ENCODE measurements at places on chromosomes 5 and 9.

- DNase-seq = no peak
Measured at GRCh38 chr5:40762705-40763104, 6.9 kb upstream of the TTC33 start.

GRCh38 chr9:136521537-136521936, 24.3 kb downstream of the NOTCH1 start:
- no peak for DNase-seq

DNA sequence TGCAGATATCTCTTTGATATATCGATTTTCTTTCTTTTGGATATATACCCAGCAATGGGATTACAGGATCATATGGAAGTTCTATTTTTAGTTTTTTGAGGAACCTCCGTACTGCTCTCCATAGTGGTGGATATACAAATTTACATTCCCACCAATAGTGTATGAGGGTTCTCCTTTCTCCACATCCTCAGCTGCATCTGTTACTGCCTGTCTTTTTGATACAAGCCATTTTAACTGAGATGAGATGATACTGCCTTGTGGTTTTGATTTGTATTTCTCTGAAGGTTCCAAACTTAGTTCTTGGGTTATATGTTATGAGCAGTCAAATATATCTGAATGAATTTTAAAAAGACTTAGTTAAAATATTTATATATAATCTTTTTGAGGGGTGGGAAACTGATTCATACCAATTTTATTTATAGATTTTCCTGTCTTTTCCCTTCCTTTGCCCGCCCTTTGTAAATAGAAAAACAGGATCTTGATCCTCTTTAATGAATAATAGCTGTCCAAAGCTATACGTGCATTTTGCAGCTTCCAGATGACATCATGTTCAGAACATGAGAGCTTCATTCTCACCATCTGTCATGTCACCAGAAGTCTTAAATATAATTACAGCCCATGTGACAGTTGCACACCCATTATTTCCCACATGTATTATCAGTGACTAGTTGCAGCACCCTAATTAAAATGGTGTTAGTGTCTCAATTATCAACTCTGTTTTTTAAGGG, 6.2 kb upstream of the ARHGEF28 start:
- DNase-seq = no peak

GRCh38 chr9:35618854-35619799, 914 bp upstream of the CD72 start:
- peak; percentile 27 for DNase-seq

DNA sequence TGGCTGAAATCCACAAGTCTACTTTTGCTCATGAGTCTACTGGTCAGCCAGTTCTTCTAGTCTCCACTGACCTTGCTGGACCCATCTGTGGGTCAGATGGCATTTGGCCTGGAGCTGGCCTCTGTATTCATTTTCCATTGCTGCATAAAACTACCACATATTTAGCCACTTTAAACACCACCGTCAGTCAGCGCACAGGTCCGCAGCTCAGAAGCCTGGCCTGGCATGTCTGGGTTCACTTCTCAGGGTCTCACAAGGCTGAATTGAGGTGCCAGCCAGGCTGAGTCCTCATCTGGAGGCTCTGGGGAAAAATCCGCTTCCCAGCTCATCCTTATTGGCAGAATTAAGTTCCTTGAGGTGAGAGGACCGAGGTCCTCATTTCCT, 54.7 kb downstream of the BARX1 start:
- no peak for DNase-seq

GRCh38 chr5:149216496-149216895, 55.2 kb upstream of the AFAP1L1 start:
- DNase-seq = no peak

Data from stimulated activated CD8-positive, alpha-beta memory T cell treated with anti-CD3 and anti-CD28 coated beads, Interleukin-12 subunit alpha, Interleukin-12 subunit beta, amount 100 ng/mL, for 1 hour (primary cell).